Aorta (tissue), 5 donors: ENCODE measurements at places on chromosomes 7 and 10. TPM values are rescaled to one million over a fixed set of nuclear protein-coding genes. Genes with fewer than 3 reads are reported as not detected.

DNA sequence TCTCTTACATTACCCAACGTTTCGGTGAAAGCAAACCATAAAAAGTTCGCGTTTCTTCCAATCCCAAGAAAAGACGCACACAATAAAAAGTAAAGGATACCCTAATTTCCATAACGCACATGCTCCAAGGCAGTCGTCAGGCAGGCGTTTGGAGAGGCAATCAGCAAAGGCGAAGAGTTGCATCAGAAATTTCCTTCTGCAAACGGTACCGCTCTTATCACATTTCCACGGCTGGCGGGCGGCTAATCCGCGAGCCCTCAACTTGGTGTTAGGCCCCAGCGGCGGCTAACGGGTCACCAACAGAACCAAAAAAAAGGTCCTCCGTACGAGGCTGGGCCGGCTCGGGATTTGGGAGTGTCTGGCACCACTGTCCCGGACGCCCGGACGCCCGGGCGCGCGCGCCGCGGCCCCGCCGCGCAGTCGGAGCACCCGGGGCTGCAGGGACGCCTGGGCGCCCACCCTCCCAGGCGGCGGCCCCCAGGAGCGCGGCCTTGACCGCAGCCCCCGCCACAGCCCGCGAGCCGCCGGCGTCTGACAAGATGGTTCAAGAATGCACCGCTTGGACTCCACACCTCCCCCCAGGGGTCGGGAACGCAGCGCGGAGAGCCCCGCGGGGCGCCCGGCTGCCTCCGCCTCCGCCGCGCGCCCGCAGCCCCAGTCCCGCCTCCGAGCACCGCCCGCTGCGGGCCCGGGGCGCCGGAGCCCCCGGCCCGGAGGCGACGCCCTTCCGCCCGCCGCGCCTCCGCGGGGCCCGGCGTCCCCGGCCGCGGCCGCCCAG, 9.8 kb upstream of the GRB10 start:
- H3K4me3 ChIP-seq: peak overlapping the region; percentile 97
- H3K36me3 ChIP-seq: no peaks in the 10 kb centered on the region
- no peaks in the 10 kb centered on the region for H3K27me3 ChIP-seq
- peak; percentile 85 for DNase-seq
- H3K4me1 ChIP-seq: peaks cover 7% of the 10 kb centered on the region

The GIMAP7 gene
- total RNA-seq: 41.8 TPM

- H3K4me3 ChIP-seq: no peak overlapping the region
- H3K27ac ChIP-seq: no peak overlapping the region
- DNase-seq: peak; percentile 88
- H3K27me3 ChIP-seq: no peaks in the 10 kb centered on the region
- H3K4me1 ChIP-seq: peaks cover 3% of the 10 kb centered on the region
Observed at GRCh38 chr10:122490786-122491680, 29.7 kb downstream of the HTRA1 start.

The CRPPA gene
- 2.1 TPM for total RNA-seq

- H3K4me1 ChIP-seq: no peaks in the 10 kb centered on the region
- H3K4me3 ChIP-seq: no peak overlapping the region
- no peak overlapping the region for H3K27ac ChIP-seq
- no peaks in the 10 kb centered on the region for H3K27me3 ChIP-seq
- no peak for DNase-seq
Observed at GRCh38 chr10:117662126-117662525, 119.6 kb downstream of the EMX2 start.

GRCh38 chr7:64793106-64793755, 997 bp upstream of the ZNF138 start:
- no peak for DNase-seq
- no peaks in the 10 kb centered on the region for H3K36me3 ChIP-seq
- H3K4me1 ChIP-seq: no peaks in the 10 kb centered on the region
- no peak overlapping the region for H3K4me3 ChIP-seq
- H3K27me3 ChIP-seq: no peaks in the 10 kb centered on the region
- no peak overlapping the region for H3K27ac ChIP-seq

The DDC gene
- total RNA-seq: not detected

GRCh38 chr10:112362833-112363232, 11.1 kb upstream of the ACSL5 start:
- no peak overlapping the region for H3K27ac ChIP-seq
- no peaks in the 10 kb centered on the region for H3K4me1 ChIP-seq
- H3K27me3 ChIP-seq: no peaks in the 10 kb centered on the region
